ENCODE measurements at places on chromosomes 12 and 14.

GRCh38 chr14:50999726-51000125 lies 55.4 kb upstream of the PYGL start:
- DNase-seq = peak; percentile 54

- DNase-seq = no peak
Measured at GRCh38 chr14:23613242-23614070, 22.7 kb upstream of the DHRS2 start.

DNA sequence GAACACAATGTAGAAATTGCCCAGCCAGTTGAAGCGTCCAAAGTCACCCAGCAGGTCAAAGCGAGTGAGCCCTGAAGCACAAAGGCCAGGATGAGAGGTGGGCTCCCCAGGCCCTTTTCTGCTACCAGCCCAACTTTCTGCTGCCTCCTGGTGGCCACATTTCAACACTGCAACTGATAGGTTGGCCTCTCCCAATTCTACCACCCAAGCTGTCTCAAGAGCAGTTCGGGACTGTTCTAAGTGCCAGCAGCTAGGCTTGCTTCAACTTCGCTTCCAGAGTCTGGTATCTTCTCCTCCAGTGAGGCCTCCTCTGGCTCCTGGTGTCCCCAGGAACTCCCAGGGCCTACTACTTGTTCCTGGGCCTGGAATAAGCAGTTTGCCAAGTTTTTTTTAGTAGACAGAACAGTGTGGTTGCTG lies 3.4 kb upstream of the DHH start:
- peak; percentile 31 for DNase-seq

GRCh38 chr12:52836042-52836466 lies 1.9 kb upstream of the KRT79 start:
- peak; percentile 78 for DNase-seq

DNA sequence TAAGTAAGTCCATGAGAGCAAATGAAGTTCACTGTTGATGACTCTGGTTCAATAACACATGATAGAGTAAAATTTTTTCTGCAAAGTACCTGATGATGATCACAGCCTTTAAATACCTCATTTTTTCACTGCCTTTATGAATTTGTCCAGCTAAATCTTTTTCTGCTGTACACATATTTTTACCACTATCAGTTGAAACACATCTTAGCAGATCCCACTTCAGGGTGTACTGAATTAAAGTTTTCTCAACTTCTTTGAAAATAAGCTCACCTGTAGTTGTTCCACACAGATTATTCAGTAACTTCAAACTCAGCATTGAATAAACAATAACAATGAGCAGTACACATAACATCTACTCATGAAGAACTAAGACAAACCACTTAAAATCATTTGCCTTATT lies 385.9 kb downstream of the NELL2 start:
- DNase-seq = no peak

GRCh38 chr12:14260011-14260993 lies 105.2 kb upstream of the ATF7IP start:
- peak; percentile 87 for DNase-seq

- no peak for DNase-seq
Measured at GRCh38 chr12:74899031-74899829, 310.4 kb downstream of the KCNC2 start.

DNA sequence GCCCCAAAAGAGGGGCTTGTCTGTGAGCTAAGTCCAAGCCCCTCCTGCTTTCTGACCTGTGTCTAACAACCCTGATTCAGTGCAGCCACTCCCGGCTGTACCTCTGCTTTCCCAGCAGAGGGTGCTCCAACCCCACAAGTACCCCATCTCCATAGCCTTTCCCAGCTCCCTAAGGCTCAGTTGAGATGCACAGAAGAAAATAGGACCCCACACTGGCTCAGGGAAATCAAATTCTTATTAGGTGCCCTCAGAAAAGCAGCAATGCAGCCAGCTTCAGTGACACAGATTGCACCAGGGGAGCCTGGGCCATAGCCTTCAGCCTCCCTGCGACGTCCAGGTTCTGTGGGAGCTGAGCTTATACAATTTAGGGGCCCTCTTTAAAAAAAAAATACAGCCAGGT lies 49.9 kb downstream of the LRRC74A start:
- peak; percentile 59 for DNase-seq

DNA sequence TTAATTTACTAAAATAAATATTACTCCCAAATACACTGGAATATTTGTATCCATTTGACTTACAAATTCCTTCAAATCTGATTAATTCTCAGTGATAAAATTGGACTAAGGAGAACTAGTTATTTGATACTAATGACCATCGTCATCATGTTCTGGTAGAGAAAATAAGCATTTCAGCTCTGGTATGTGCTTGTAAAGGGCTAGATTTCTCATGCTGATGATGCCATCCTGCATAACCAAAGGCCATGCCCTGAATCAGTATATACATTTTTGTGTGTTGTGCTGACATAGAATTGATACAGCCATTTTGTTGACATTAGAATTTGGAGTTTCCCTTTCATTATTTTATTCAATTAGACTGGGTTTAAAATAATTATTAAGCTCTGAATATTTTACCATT lies 148.9 kb downstream of the PCNX1 start:
- no peak for DNase-seq

- no peak for DNase-seq
Measured at GRCh38 chr14:30118992-30119640, 191.5 kb upstream of the PRKD1 start.

DNA sequence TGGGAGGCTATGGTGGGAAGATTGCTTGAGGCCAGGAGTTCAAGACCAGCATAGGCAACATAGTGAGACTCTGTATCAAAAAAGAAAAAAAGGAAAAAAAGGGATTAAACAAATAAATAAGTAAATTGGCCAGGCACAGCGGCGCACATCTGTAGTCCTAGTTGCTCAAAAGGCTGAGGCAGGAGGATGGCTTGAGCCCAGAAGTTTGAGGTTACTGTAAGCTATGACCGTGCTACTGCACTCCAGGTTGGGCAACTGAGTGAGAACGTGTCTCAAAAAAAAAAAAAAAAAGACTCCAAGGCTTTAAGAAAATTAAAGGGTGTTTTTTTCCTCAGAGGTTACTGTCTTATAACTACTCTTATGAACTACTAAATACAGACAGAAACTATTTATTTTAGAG lies 11.7 kb downstream of the BEST3 start:
- no peak for DNase-seq

DNA sequence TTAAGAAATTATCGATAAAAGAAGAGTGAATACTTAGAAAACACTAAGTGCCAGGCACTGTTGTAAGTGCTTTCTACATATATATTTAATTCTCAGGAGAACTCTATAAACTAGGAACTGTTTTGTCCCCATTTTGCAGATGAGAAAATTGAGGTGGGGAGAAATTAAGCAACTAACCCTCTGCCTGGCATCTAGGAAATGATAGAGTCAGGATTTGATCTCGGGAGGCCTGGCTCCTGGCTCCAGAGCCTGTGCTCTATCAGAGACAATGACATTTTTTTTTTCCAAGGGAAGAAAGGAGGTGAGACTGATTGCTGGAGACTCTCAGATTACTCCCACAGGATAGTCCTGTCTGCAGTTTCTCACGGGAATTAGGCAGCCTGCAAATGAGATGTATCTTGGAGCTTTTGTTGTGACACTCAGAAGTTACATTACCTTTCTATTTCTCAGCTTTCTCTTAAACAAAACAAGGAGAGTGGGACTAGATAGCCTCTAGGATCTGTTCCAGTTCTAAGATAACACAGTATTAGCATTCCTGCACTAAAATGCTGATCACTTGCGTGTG lies 1.4 kb upstream of the FAM234B start:
- DNase-seq = no peak

DNA sequence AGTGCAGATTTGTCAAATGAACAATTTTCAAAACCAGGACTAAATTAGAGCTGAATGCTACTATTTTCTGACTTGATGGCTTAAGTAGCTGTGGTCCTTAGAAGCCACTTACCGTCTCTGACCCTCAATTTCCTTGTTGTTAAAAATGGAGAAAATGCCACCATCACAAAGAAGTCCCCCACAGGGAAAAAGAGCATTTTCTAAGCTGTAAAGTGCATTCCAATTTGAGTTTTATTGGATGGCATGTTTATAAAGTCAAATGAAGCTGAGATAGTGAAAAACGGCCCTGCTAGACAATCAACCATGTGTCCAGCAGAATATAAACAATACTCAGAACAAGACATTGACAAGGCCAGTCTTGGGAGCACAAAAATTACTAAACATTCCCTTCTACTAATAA lies 53.6 kb downstream of the GOLGA5 start:
- no peak for DNase-seq

- DNase-seq = peak; percentile 73
Measured at GRCh38 chr12:52506858-52507715, 13.1 kb downstream of the KRT5 start.

DNA sequence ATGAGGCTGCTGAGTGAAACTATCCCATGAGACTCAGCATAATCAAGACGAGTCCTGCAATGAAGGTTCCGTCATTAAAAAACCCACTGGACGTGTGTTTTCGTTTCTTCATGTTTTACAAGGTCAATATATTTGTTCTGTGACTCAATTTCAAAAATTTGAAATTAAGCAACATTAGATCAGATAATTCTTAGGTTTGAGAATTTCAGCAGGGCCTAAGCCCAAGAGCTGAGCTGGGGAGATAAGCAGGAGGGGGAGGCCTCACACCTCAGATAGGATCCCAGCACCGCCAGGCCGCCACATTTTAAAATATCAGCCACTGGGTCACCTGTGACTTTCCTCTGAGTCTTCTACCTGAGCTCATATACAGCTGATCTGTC lies 13.3 kb downstream of the STX2 start:
- DNase-seq = no peak

GRCh38 chr12:8052679-8053078 lies 13.5 kb downstream of the C3AR1 start:
- DNase-seq = no peak

Data from bronchial epithelial cell (primary cell).